Naive thymus-derived CD4-positive, alpha-beta T cell (primary cell): ENCODE measurements at places on chromosomes 4 and X. TPM values are rescaled to one million over a fixed set of nuclear protein-coding genes. Genes with fewer than 3 reads are reported as not detected.

Gene TLR3
- polyA plus RNA-seq = 0.21 TPM

- DNase-seq = no peak
Observed at GRCh38 chr4:108795733-108796132, 32.9 kb upstream of the ETNPPL start.

DNA sequence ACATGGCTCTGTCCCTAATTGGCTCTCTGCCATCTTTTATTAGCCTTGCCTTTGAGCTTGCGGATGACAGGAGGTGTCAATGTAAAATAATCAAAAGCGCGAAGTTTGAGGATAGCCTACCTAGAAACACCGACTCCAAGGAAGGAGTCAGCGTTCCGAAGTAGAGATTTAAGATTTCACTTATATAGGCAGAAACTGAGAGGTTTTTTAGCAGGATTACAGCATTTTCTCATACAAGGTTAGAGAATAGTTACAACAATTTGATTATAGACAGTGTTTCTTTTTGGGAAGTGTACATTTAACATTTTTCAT is 499 bp upstream of the NFXL1 start:
- DNase-seq = no peak

Gene TMPRSS11E
- polyA plus RNA-seq = not detected

Gene MFAP3L
- polyA plus RNA-seq = 0.47 TPM
